ENCODE measurements at places on chromosomes 12 and 14.

- no peak for DNase-seq
These were observed 187.3 kb downstream of the IPO8 start for GRCh38 chr12:30508205-30508967.

DNA sequence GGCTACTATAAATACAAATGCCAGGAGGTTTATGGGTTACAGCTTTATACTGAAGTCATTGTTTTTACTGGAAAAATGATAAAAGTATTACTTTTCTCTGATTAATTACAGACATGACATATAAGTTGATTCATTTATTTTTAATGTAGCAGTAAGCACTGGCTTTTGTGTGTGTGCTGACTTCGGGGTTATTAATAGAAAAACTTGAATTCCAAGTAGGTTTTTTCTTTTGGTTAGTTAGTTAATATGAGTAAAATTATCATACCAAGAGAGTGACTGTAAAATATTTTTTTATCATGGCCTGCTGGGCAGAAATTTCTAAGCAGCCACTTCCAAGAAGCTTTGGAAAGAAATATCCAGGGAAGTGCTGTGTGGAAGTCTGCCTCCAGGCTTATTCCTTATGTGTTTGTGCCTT, 56.4 kb downstream of the IFT81 start:
- DNase-seq: no peak

- no peak for DNase-seq
These were observed 31.5 kb downstream of the FBXL14 start for GRCh38 chr12:1562813-1563407.

GRCh38 chr12:3667485-3667884, 85.4 kb downstream of the CRACR2A start:
- DNase-seq: no peak

DNA sequence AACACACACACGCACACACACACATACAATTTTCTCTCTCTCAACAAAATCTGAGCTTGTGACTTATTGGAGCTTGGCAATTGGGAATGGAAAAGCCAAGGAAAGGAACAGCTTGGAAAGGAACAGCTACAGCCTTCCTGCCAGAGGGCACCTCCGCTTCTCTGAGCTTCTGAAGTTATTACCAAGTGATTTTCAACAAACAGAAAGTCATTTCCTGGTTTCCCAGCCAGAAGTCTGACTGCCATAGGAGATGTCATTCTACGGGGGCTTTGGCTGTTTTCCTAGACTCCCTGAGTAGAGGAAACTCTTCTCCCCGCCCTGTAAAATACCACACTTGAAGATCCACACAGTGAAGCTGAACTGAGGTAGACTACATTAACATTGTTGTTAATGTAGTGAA, 198.3 kb downstream of the CFAP54 start:
- no peak for DNase-seq

GRCh38 chr12:131755305-131756113, 44.6 kb downstream of the SFSWAP start:
- peak; percentile 39 for DNase-seq

- no peak for DNase-seq
These were observed 12.6 kb upstream of the ACTR6 start for GRCh38 chr12:100187857-100188519.

GRCh38 chr12:26292596-26292995, 97.2 kb downstream of the SSPN start:
- no peak for DNase-seq
